HFFc6 (cell line): ENCODE measurements at places on chromosomes 12 and 14.

GRCh38 chr14:49424436-49425331 lies 161.5 kb downstream of the RPS29 start:
- no peak for DNase-seq

GRCh38 chr12:87383680-87384079 lies 645.5 kb downstream of the C12orf50 start:
- no peak for DNase-seq

DNA sequence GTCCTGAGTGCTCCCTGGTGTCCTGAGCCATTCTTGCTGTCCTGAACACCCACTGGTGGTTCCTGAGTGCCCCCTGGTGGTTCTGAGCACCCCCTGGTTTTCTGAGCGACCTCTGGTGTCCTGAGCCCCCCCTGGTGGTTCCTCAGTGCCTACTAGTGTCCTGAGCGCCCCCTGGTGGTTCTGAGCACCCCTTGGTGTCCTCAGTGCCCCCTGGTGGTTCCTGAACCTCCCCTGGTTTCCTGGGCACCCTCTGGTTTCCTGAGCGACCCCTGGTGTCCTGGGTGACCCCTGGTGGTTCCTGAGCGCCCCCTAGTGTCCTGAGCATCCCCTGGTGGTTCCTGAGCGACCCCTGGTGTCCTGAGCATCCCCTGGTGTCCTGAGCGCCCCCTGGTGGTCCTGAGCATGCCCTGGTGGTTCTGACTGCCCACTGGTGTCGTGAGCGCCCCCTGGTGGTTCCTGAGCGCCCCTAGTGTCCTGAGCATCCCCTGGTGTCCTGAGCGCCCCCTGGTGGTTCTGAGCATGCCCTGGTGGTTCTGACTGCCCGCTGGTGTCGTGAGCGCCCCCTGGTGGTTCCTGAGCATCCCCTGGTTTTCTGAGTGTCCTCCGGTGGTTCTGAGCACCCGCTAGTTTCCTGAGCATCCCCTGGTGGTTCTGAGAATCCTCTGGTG lies 473.1 kb downstream of the TMEM121 start:
- no peak for DNase-seq

- DNase-seq = no peak
Measured at GRCh38 chr12:30582943-30583342, 112.7 kb downstream of the IPO8 start.

GRCh38 chr12:58833853-58834252 lies 86.5 kb downstream of the LRIG3 start:
- no peak for DNase-seq

DNA sequence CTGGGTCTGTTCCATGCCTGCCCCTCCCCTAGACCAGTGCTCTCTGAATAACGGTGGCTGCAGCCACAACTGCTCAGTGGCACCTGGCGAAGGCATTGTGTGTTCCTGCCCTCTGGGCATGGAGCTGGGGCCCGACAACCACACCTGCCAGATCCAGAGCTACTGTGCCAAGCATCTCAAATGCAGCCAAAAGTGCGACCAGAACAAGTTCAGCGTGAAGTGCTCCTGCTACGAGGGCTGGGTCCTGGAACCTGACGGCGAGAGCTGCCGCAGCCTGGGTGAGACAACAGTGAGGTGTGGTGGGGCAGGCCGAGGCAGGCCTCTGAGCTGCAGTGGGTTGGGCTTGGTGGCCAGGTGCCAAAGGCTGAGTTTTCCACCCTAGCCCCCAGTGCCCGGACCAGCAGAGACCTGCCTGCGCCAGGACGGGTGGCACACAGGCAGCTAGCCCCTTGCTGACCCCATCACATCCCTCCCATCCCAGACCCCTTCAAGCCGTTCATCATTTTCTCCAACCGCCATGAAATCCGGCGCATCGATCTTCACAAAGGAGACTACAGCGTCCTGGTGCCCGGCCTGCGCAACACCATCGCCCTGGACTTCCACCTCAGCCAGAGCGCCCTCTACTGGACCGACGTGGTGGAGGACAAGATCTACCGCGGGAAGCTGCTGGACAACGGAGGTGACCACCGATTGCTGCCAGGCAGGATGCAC lies 28.2 kb upstream of the LRP1-AS start:
- DNase-seq = peak; percentile 67

DNA sequence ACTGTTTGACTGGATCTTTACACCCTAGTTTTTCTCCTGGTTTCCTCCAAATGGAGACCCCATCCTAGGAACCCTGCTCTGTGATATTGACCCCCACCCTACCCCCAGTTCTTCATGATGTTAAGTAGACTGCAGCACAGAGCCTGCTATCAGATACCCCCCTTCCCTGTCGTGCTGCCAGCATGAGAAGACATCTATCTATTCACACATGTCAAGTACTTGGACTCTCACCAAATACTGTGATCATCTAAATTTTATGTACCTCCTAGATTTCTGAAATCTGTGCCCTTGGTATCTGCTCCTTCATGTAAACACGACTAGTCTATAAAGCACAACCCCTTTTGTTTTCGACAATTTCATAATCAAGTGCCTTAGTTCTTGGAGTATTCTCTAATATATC lies 38.9 kb downstream of the FERMT2 start:
- no peak for DNase-seq
